ENCODE measurements at places on chromosomes 12 and 14.

- DNase-seq = no peak
These were observed 35.5 kb downstream of the RGS6 start for GRCh38 chr14:71967704-71968103.

- no peak for DNase-seq
These were observed 13.1 kb downstream of the CCDC85C start for GRCh38 chr14:99590746-99591555.

DNA sequence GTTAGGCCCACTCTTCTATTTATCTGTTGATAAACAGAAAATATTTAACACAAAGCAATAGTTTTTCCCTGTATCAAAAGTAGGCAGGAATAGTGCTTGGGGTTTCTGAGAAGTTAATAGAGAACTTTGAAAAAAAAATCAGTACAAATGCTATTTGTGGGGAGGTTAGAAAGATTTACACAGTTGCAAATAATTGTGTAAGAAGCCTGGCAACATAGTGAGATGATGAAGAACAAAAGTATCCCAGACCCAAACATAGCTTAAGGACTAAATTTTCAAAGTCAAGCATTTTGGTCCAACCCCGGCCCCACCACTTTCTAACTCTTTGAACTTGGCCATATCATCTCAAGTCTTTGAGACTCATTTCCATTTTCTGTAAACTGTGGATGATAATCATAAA lies 687.5 kb upstream of the TMEM132C start:
- no peak for DNase-seq

GRCh38 chr14:21074398-21075272 lies 4.5 kb downstream of the ARHGEF40 start:
- DNase-seq = no peak

DNA sequence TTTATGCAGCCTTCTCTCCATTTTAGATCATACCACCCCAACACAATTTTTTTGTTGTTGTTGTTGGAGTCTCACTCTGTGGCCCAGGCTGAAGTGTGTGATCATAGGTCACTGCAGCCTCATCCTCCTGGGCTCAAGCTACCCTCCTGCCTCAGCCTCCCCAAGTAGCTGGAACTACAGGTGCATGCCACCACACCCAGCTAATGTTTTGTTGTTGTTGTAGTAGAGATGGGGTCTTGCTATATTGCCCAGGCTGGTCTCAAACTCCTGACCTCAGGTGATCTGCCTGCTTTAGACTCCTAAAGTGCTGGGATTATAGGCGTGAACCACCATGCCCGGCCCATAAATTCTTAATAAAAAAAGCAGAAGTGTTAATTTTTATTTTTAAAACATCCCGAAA lies 111.6 kb downstream of the PLXNC1 start:
- no peak for DNase-seq

- DNase-seq = no peak
These were observed 262.3 kb downstream of the NUAK1 start for GRCh38 chr12:105876396-105876927.

DNA sequence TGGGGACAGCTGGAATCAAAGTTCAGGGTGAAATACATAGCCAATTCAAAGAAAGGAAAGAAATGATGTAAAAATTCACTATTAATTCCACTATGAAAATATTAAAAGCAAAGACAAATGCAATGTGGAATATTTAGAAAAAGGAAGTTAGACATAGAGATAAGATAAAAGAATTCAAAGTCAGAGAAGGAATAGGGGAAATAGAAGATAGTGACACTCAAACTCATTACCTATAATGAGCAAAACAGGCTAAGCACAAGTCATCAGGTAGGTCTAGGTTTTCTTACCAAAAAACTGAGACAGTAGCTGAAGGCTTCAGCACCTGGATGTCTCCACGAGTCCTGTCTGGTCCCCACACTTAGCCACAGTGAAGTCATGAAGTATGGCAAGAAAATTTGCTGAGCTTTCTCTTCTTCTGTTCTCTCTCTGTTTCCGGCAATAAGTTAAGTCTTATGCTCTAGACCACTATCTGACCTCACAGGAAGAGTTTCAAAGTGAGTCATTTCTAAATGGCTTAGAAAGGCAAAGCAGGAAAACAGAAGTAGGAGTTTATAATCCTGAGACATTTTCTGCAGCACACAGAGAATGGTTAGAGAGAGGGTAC lies at the start of gene C3AR1:
Gene C3AR1, minus strand, starts transcription at position 369 of the 604 bp plus-strand sequence. CDS start 6,174 bp downstream, outside the sequence.
- DNase-seq = no peak

GRCh38 chr14:24411443-24412389 lies 12.9 kb downstream of the NYNRIN start:
- no peak for DNase-seq

DNA sequence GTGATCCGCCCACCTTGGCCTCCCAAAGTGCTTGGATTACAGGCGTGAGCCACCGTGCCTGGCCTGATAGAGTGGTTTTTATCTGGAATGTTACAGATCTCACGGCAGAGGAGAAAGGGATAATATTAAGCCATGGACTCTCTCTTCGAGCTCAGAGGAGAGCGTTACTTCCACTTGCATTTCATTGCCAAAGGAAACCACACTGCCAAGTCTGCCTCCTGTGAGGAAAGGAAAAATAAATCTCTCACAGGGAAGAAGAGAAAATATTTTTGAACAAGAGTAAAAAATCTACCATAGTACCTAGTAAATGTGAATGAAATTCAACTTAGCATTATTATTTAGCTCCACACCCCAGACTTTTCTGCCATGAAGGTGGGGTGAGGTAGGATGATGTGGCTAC lies 319.2 kb upstream of the PRICKLE1 start:
- no peak for DNase-seq

DNA sequence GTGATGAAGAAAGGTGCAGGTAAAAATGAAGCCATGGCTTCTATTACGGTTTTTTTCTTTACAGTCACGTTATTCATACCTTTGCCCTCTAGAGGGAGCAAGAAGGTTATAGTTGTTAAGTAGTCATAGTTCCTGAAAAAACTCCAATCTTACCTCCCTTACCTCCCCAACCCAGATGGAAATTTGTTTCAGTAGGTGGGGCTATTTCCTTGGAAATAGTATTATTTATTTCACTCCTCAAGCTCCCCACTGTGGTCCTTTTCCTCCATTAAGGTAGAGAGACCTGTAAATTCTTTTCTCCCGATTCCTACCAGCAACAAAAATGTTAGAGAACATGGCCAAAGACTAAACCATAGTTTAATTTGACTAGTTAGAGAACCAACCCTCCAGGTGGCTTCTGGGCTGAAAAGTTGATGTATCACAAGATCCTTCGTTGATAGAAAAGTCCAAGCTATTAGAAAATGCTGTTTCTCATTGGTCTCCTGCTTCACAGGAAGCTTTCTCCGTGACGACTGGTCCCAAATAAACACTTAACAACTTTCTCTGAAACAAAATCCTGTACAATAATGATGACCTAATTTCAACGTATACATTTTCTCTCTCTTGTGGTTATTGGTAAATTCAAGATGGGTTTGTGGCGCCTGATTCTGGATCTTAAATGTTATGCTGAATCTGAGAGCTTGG lies 43.5 kb downstream of the TMX1 start:
- peak; percentile 39 for DNase-seq

GRCh38 chr12:33602515-33602914 lies 162.9 kb upstream of the SYT10 start:
- DNase-seq = no peak

- DNase-seq = no peak
These were observed 85.1 kb upstream of the DAAM1 start for GRCh38 chr14:59103396-59103795.

- DNase-seq = no peak
These were observed 6.6 kb downstream of the ATXN3 start for GRCh38 chr14:92099802-92100201.

GRCh38 chr12:10397296-10397695 lies 7.5 kb upstream of the KLRK1 start:
- no peak for DNase-seq

GRCh38 chr14:66495218-66496098 lies 9.3 kb downstream of the CCDC196 start:
- peak; percentile 17 for DNase-seq

DNA sequence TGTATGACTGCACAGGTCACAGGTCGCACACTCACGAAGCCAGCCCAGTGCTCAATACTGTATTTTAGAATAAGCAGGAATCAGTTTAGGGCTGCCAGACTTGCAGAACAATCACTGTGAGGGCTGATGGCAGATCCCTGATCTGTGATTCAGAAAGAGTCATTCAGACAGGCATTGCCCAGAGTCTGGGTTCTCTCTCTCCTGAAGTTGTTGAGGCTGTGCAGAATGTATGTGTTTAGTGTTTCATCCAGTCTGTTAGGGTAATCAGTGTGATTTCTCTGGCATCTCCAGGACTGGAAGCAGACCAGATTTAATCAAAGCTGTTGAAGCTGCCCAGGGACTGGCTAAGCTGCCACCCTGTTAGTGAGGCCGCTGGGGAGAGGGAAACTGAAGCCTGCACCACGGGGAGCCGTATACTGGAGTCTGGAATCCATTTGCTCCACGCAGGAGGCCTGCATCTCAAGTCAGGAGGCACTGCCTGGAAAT lies 69.3 kb downstream of the ETV6 start:
- no peak for DNase-seq

- no peak for DNase-seq
These were observed 57.6 kb downstream of the LMNTD1 start for GRCh38 chr12:25495331-25496097.

DNA sequence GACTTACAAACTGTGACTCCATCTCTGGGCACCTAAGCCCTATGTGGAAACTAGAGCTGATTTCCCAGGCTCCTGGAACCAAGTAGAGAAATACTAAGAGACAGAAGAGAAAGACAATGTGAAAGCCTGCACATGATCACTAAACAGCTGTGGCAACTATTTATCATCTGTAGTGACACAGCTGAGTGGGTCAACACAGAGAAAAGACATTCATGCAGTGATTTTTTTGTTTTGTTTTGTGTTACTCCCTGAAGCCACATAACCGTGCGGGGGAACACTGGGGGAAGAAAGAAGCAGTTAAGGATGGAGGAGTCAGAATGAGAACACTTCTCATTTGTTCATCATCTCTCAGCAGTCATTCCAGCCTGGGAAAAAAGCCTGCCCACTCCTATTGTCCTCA lies 1.5 kb downstream of the PRR4 start:
- DNase-seq = no peak

GRCh38 chr14:96062506-96062905 lies 23.3 kb downstream of the C14orf132 start:
- DNase-seq = no peak

DNA sequence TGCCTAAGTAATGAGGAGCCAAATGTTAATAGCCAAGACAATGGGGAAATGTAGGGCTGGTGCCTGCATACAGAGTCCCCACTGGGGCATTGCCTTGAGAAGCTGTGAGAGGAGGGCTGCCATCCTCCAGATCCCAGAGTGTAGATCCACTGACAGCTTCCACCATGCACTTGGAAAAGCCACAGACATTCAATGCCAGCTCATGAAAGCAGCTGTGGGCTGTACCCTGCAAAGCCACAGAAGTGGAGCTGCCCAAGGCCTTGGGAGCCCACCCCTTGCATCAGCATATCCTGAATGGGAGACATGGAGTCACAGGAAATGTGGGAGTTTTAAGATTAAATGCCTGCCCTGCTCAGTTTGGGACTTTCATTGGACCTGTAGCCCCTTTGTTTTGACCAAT lies 244.7 kb downstream of the BTG1 start:
- DNase-seq = no peak

DNA sequence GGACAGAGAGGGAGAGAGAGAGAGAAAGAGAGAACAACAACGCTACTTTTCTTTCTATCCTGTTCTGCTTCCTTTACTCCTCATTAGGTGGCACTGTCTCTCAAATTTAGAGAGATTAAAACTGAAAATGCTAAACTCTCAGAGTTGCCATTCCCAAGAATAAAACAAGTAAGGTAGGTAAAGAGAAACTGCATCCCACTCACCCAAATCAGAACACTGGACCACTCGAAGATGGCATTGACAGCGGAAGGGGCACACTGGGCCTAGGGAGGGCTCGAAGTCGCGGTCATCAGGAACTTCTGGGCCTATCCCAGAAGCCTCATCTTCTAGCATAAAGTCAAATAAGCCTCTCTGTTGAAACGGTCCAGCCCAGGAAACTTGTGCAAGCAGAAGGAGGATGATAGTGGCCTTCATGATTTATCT lies 4.5 kb downstream of the DCN start:
- DNase-seq = no peak

- DNase-seq = peak; percentile 47
These were observed 39.1 kb downstream of the TSPAN9 start for GRCh38 chr12:3116106-3116844.

DNA sequence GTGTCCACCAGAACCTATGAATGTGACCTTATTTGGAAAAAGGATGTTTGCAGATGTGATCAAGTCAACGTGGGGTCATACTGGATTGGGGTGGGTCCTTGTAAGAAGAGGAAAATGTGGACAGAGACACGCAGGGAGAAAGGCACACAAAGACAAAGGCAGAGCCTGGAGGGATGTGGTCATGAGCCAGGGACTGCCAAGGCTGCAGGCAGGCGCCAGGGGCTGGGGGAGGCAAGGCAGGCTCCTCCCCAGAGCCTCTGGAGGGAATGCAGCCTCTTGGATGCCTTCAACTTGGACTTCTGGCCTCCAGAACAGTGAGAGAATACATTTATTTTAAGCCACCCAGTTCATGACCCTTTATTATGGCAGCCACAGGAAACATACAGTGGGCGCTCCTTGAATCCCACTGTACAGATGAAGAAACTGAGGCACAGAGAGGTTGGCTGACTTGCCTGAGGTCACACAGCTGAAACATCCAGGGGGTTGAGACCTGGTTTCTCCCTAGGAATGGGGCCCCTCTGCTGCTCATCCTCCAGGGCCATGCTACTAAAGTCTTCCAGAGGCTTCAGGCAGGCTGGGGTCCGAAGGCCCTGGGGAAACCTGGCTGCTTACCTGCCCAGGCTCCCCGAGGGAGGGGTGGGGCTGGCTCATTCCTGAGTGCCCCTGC lies 99.7 kb downstream of the RFLNA start:
- DNase-seq = no peak

DNA sequence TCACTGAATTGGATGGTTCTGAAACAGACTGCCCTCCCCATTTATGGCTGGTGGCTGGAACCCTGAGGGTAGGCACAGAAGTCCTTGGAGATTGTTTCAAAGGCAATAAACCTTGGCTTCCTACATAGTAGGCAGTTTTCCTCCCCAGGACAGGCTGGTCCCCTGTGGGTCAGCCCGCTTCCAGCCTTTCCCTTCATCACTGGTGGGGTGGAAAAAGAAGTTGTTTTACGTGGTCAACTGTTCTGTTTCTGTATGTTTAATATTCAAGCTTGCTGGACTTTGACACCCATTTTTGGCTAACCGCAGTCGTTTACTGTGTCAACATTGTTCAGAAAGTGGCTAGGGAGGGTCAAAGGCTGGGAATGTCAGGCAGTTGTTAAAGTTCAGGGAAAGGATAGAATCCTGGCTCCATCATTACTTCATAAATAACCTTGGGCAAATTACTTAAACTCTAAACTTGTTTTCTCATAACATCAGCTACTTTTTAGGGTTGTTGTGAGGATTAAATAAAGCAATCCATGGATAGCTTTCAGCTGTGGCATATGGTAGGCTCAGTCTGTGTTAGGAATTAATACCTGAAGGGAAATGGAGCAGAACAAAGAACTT lies 2.4 kb downstream of the KLHDC2 start:
- DNase-seq = no peak

GRCh38 chr14:47454025-47454424 lies 221.4 kb downstream of the MDGA2 start:
- DNase-seq = no peak
